ENCODE measurements at places on chromosomes 5 and 9.

DNA sequence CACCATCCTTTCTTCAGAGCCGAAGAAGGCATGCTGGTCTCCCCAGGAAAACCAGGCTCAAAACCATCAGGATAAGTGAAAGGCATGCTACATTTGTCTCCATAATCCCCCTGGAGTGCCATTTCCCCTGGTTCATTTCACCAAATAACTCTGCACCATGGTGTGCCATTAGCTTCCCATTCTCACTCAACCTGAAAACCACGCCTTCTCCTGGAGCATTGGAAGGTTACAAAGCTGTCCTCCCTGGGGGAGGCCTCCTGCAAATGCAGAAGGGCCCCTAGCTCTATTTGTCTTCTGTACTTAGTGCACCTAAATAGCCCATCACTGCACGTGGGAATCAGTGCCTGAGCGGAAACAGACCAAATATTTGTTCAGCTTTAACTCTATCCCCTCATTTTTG lies 90.2 kb upstream of the ICE1 start:
- no peaks in the 10 kb centered on the region for H3K27me3 ChIP-seq
- no peaks in the 10 kb centered on the region for H3K36me3 ChIP-seq
- DNase-seq = no peak
- no peak overlapping the region for H3K27ac ChIP-seq
- no peak overlapping the region for H3K4me3 ChIP-seq
- no peaks in the 10 kb centered on the region for H3K4me1 ChIP-seq

DNA sequence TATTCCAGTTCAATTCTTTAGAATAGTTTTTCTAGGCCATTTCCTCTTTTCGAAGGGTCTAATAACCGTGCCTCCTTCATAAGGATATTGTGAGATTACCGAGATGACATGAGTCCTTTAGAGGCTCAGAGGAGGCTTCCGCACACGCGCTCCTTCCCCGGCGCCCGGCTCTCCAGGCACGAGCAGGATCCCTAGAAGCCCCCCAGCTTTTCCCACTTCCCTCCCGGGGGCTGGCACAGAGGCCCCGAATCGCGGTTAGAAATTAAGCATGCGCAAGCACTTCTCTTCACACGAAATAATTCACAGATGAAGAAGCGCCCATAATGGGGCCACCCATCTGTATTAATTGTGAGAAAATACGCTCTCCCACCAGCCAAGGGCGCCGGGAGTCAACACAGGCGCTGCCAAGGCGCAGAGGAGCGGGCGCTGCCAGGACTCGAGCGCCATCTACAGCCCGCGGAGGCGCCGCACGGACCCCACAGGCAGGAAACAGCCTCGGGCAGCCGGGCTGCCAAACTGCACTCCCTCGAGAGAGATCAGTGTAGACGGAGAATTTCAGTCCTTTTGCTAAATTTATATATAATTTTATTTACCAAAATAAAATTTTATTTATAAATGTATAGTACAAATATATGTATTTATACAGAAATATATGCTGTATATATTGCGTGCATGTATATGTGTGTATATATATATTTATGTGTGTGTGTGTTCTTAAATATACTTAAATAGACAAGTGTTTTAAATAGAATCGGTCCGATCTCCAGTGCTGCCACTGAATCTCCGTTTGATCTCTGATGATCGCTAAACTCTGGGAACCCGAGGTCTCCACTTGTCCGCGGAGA lies 258.1 kb upstream of the NFIL3 start:
- H3K36me3 ChIP-seq = no peaks in the 10 kb centered on the region
- no peak overlapping the region for H3K4me3 ChIP-seq
- H3K27me3 ChIP-seq = no peaks in the 10 kb centered on the region

DNA sequence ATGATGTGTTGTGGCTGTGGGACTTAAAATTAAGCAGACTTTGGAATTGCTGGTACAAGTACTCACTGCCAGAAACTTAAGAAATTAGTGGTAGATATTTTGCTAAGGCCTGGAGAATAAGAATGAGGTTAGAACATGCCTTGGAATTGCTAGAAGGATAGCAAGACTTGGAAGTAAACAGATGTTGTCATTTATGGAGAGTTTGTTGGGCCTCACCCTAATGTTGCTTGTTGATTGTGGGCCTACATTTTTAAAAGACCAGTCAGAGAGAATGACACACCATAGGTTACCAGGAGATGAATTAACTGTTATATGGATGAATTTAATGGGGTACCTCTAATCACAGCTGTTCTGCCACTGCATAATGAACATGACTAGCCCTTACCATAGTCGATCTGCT lies 120.1 kb upstream of the GAS1 start:
- H3K27ac ChIP-seq = no peak overlapping the region
- H3K36me3 ChIP-seq = no peaks in the 10 kb centered on the region
- DNase-seq = no peak
- H3K4me3 ChIP-seq = no peak overlapping the region
- H3K27me3 ChIP-seq = no peaks in the 10 kb centered on the region

DNA sequence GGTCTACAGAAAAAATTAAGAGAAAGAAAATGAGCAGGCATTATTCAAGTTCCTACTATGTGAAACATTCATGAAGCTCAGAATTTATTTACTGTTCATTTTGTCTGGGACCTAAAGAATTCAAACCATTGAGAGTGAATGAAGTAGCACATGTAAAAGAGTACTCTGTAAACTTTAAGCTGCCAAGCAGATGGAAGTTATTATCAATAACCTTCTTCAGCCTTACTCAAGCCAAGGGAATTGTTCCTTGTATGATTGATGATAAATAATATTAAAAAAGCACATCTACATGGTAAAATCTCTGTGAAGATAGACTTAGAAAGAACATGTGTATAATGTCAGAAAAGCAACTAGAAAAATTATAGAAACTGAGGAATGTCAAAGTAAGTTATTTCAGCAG lies 17.8 kb upstream of the GLIS3 start:
- H3K4me3 ChIP-seq = no peak overlapping the region
- no peaks in the 10 kb centered on the region for H3K36me3 ChIP-seq
- H3K4me1 ChIP-seq = no peaks in the 10 kb centered on the region
- DNase-seq = no peak
- no peaks in the 10 kb centered on the region for H3K27me3 ChIP-seq

GRCh38 chr9:134360180-134360759 lies 34.0 kb downstream of the RXRA start:
- H3K4me1 ChIP-seq = peaks cover 12% of the 10 kb centered on the region
- no peaks in the 10 kb centered on the region for H3K36me3 ChIP-seq
- peak overlapping the region; percentile 61 for H3K27ac ChIP-seq
- no peaks in the 10 kb centered on the region for H3K27me3 ChIP-seq

GRCh38 chr5:162485666-162486292 lies 418.2 kb downstream of the GABRG2 start:
- H3K27ac ChIP-seq = no peak overlapping the region
- no peaks in the 10 kb centered on the region for H3K4me1 ChIP-seq
- H3K36me3 ChIP-seq = no peaks in the 10 kb centered on the region

- H3K27me3 ChIP-seq = peaks cover 13% of the 10 kb centered on the region
- no peak overlapping the region for H3K27ac ChIP-seq
- H3K4me1 ChIP-seq = peaks cover 13% of the 10 kb centered on the region
Measured at GRCh38 chr5:132653716-132654115, 4.3 kb upstream of the IL13 start.

GRCh38 chr9:138058181-138058580 lies 180.6 kb downstream of the CACNA1B start:
- no peak for DNase-seq
- H3K27me3 ChIP-seq = no peaks in the 10 kb centered on the region
- no peaks in the 10 kb centered on the region for H3K4me1 ChIP-seq
- H3K36me3 ChIP-seq = no peaks in the 10 kb centered on the region
- H3K27ac ChIP-seq = no peak overlapping the region

DNA sequence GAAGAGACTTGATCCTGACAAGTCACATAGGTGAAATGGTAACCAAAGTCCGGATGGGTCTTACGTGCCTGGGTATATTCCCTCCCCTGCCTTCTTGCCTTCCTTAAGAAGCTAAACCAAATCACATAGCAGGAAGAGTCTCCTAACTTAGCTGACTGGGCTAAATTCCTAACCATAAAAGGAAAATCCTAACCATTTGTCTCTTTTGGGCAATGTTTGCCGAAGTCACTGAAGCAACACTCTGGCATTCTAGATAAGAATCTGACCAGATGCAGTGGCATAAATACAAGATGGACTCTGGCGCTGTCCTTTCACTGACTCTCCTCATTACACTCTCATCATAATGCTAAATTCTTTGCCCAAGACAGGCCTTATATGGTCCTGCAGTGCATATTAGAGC lies 625.5 kb upstream of the RORB start:
- DNase-seq = no peak
- H3K4me3 ChIP-seq = no peak overlapping the region
- no peaks in the 10 kb centered on the region for H3K27me3 ChIP-seq
- H3K27ac ChIP-seq = no peak overlapping the region
- H3K4me1 ChIP-seq = no peaks in the 10 kb centered on the region
- no peaks in the 10 kb centered on the region for H3K36me3 ChIP-seq

DNA sequence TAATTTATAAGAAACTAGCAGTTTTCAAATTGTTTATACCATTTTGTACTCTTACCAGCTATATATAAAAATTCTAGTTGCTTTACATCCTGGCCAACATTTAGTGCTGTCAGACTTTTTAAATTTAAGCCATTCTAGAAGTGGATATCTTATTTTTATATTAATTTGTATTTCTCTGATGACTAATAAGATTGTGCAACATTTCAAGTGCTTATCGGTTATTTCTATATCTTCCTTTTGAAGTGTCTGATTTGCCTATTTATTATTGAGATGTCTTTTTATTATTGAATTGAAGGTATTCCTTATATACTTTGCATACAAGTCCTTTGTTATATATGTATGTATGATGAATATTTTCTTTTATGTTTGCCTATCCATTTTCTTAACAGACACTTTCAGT lies 324.0 kb downstream of the ELAVL2 start:
- DNase-seq = no peak
- H3K27ac ChIP-seq = no peak overlapping the region
- H3K4me3 ChIP-seq = no peak overlapping the region
- H3K27me3 ChIP-seq = no peaks in the 10 kb centered on the region
- no peaks in the 10 kb centered on the region for H3K36me3 ChIP-seq
- H3K4me1 ChIP-seq = no peaks in the 10 kb centered on the region

GRCh38 chr5:33936004-33936380 lies 194 bp upstream of the RXFP3 start:
- peak; percentile 62 for DNase-seq
- no peaks in the 10 kb centered on the region for H3K36me3 ChIP-seq
- peaks cover 39% of the 10 kb centered on the region for H3K27me3 ChIP-seq
- H3K4me1 ChIP-seq = peaks cover 8% of the 10 kb centered on the region

- peaks cover 10% of the 10 kb centered on the region for H3K4me1 ChIP-seq
- H3K27me3 ChIP-seq = no peaks in the 10 kb centered on the region
- no peak overlapping the region for H3K27ac ChIP-seq
- H3K36me3 ChIP-seq = no peaks in the 10 kb centered on the region
- no peak for DNase-seq
Measured at GRCh38 chr9:37971108-37971459, 67.2 kb upstream of the SLC25A51 start.

DNA sequence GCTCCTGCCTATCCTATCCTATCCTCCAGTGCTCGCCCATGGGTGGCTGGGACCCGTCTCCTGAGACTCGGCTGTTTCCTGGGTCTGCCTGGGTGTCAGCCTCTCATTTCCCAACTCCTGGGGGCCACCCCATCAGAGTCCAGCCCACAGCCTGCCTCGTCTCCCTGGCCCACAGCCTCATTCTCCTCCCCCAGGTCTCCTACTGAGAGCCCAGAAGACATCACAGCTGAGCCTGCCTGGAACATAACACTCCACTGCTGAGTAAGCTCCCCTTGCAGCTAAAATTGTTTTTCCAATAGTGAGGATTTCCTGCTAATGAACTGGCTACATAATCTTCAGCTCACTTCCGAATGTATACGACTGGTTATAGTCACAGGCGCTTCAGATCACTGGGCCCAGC lies 95.3 kb downstream of the TTLL11 start:
- no peaks in the 10 kb centered on the region for H3K27me3 ChIP-seq
- no peak for DNase-seq
- H3K36me3 ChIP-seq = no peaks in the 10 kb centered on the region
- no peak overlapping the region for H3K27ac ChIP-seq
- no peak overlapping the region for H3K4me3 ChIP-seq

DNA sequence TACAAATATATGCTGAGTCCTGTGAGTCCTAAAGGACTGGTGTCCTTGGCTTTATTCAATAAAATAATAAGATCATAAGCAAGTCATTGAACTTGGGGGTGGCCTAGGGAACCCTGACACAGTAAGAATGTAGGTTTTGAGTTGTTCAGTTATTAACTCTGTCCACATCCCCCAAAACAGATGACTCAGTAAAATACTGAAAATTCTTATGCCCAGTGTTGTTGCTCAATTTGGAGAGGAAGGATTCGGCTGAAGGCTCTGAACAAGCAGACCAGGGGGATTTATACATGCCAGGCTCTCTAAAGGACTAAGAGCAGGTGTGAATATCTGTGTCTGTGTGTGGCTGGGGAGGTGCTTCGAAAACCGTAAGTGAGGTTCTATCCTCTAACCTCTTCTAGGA lies 173.7 kb downstream of the RMI1 start:
- no peak overlapping the region for H3K27ac ChIP-seq
- H3K4me3 ChIP-seq = no peak overlapping the region
- DNase-seq = no peak
- no peaks in the 10 kb centered on the region for H3K36me3 ChIP-seq

DNA sequence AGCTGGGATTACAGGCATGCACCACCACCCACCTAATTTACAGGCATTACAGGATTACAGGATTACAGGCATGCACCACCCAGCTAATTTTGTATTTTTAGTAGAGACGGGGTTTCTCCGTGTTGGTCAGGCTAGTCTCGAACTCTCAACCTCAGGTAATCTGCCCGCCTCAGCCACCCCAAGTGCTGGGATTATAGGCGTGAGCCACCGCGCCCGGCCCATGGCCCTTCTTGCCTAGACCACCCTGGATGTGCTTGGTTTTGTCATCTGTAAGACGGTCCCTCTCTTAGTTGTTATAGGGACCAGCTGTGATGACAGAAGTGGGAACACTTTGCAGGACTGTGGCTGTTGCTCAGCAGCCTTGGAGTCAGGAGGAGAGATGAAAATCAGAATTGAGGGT lies 3.5 kb upstream of the PHYKPL start:
- H3K27ac ChIP-seq = no peak overlapping the region
- no peak for DNase-seq
- H3K4me1 ChIP-seq = peaks cover 50% of the 10 kb centered on the region
- no peak overlapping the region for H3K4me3 ChIP-seq
- no peaks in the 10 kb centered on the region for H3K36me3 ChIP-seq
- H3K27me3 ChIP-seq = no peaks in the 10 kb centered on the region

GRCh38 chr5:103472265-103472664 lies 90.3 kb downstream of the NUDT12 start:
- H3K4me1 ChIP-seq = no peaks in the 10 kb centered on the region
- no peak overlapping the region for H3K4me3 ChIP-seq
- H3K36me3 ChIP-seq = no peaks in the 10 kb centered on the region
- no peak overlapping the region for H3K27ac ChIP-seq

GRCh38 chr5:1753490-1753889 lies 46.1 kb downstream of the MRPL36 start:
- no peak overlapping the region for H3K27ac ChIP-seq
- DNase-seq = peak; percentile 11
- no peak overlapping the region for H3K4me3 ChIP-seq
- no peaks in the 10 kb centered on the region for H3K4me1 ChIP-seq

DNA sequence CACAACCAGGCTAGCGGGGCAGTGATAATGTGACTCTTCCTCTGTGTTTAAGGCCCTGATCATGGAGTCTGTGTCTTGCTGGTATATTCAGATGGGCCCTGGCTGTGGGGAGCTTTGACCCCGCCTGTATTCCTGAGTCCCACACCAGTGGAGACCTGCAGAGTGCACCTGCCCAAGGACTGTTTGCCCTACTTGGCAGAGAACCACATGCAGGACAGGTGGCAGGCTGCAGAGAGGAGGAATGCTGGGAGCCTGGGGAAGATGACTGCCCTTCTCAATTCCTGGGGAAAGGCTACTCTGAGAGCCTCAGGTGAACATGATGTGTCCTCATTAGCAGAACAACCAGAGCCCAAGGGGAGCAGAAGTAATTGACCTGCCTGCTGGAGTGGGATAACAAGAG lies 36.2 kb downstream of the IARS1 start:
- H3K4me3 ChIP-seq = no peak overlapping the region
- DNase-seq = no peak
- H3K4me1 ChIP-seq = no peaks in the 10 kb centered on the region
- H3K36me3 ChIP-seq = peaks cover 100% of the 10 kb centered on the region
